Fibroblast of skin of left quadriceps (primary cell): ENCODE measurements at places on chromosomes 2 and 18.

- DNase-seq: no peak
Measured at GRCh38 chr2:236554629-236555282, 14.9 kb upstream of the ACKR3 start.

DNA sequence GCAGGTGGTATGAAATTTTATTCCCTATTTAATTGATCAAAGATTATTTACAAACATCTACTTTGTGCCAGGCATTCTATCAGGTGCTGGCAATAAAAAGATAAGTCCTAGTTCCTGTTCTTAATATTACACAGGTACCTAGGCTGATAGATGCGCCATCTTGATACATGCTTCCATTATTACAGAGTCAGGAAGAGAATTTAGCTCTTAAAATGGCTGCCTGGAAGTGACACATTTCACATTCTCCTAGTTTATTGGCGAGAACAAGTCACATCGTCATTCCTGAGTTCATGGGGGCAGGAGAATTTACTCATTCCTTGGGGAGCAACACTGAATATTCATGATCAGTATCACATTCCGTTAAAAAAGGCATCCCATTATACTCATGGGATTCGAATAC lies 1.1 kb upstream of the DARS1 start:
- DNase-seq: no peak

DNA sequence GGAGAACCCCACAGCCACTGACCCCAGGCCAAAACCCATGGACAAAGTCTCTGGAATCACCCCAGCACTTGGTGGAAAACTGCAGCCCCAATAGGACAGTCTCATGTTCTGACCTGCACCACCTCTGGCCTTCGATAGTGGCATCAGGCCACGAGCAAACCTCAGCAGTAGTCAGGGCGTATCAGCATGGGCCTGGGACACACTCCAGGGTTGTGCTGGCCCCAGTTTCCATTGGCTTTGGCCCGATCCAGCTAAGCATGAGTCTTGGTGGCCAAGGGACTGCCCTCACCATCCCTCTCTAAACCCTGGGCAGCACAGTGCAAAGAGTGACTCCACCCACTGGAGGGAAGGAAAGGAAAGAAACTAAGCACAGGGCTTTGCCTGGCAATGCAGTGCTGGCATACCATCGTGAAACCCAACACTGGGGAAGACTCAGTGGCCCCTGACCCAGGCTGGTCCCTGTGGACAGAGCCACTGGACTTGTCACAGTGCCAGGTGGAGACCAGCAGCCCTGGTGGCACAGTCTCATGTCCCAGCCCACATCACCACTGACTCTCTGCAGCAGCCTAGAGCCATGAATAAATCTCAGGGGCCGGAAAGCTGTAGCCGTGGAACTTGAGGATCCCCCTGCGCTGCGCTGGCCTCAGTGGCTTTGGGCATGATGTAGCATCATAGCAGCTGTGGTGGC lies 46.3 kb downstream of the ZNF519 start:
- no peak for DNase-seq

DNA sequence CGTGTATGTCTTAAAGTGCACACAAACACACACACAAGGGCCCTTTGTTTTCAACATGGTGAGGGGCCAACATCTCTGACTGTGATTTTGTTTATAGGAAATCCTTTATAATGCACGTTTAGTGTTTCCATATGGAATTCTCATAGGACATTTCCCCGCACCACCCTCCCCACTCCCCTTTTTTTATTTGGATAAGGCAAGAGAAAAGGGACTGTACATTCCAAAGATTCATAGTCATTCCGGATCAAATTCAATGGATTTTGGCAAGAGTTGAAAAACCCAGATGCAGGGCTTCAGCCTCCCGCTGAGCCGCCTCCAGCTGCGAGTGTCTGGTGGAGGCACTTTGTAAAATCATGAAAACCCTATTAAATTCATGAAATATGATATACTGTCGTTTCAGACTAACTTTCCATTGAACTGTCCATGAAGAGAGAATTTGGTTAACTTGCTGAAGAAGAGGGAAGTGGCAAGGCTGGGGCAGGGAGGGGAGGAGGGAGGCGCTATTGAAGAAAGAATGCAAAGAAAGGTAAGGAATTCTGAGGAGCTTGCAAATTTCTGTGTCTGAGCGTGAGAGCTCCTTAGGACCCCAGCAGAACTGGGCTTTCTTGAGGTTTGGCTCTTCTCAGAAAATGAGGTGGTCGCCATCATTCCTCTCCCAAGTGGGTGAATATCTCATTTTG lies 25.8 kb upstream of the SLC14A2 start:
- DNase-seq: peak; percentile 98

GRCh38 chr18:39389800-39390379 lies 1824.3 kb upstream of the CELF4 start:
- DNase-seq: no peak

DNA sequence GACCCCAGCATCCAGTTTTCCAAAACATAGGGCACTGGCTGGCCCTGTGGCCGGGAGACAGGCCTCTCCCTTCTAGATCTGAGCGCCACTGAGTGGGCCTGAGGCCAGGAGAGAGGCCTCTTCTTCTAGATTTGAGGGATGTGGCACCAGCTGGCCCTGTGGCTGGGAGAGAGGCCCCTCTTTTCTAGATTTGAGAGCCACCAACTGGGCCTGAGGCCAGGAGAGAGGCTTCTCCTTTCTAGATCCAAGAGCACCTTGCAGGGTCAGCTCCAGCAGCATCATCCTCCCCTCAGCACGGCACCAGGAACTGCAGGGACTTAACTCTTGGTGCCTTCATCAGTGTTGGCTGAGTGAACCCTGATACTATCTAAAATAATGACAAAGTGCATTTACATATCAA lies 114.3 kb upstream of the ALKAL2 start:
- DNase-seq: no peak

DNA sequence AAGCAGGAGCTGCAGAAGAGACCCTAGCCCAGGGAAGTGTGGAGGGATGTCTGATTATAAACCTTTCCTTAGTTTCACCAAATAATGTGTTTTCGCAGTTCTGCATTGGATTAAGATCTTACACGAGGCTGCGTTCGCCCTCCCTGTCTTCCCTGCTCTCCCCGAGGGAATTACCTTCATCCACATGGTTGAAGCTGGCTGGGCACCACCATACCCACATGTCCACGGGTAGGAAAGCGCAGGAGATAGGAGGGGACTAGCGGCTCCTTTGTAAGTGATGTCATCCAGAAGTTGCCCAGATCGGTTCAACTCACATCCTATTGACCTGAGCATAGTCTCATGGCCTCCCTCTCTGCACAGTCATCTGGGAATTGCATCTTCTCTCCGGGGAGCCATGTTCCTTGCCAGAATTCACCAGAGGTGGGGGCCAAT lies 1.1 kb downstream of the TTL start:
- no peak for DNase-seq
